ENCODE measurements at places on chromosomes 11 and 22.

GRCh38 chr22:21650823-21651520 lies 8.9 kb downstream of the SDF2L1 start:
- DNase-seq = no peak

GRCh38 chr22:23542933-23543332 lies 37.2 kb downstream of the IGLL1 start:
- no peak for DNase-seq

DNA sequence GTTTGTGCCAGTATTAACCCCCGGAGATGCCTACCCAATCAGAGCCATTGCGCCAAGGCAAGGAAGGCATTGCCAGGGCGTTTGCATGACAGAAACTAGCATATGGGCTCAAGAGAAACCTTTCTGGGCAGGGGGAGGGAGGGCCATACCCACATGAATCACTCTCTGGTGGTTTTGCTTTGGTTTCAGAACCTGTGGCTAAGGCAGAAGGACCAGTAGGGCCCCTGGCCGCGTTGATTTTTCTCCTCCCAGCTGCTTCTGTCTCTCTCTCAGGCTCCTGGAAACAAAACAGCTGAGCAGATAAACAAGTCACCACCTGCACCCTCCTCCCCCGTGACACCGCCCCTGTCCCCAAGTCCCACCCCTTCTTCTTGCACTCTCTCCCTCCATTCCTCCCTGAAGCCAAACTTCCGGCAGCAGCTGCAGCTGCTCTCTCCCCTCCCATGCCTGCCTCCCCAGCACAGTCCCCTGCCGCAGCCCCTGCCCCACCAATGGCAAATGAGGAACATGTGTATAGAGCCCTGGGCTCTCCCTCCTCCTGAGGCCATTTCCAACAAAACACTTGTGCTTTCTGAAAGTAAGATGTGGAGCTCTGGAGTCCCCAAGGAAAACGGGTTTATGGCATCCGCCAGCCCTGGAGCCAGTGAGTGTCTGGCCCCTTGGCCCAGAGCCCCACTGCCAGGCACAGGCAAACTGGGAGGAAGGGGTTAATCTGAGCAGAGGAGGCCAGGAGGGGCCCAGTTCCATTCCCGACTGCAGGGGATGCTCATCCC lies 39.0 kb upstream of the ADA2 start:
- no peak for DNase-seq

DNA sequence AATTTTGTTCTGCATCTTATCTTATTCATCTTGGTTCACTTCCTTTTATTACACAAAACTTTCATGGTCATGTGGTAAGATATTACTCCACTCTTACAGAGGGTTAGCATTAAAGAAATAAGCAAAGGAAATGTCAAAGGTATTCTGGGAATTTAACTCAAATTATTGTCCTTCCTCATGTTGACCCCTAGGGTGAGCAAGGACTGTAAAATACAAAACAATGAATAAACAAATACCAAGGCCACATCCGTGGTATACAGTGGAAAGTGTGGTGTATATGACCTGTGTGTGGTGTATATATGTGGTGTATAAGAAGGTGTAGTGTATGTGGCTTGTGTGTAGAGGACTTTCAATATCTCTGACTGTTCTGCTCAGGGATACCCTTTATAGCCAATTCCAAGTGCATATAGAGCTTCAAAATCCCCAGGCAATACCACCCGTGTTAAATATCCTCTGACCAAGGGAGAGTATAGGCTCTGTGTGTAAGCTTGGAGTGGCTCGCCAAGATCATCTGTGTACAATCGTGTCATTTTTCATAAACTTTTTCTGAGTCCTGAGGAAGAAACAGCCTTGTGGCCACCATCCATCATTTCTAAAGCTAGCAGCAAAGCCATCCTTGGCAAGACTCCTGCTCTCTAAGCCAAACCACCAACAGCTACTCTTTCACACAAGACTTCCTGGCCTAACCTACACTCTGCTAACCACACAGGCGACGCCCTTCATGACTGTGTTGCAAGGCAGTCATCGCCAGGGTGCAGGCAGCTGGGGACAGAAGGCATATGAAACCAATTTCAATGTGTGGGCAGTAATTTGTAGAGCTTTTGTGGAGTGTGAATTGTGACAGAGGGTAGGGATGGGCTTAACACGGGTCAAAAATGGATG lies 548.0 kb downstream of the ETS1 start:
- DNase-seq = no peak

DNA sequence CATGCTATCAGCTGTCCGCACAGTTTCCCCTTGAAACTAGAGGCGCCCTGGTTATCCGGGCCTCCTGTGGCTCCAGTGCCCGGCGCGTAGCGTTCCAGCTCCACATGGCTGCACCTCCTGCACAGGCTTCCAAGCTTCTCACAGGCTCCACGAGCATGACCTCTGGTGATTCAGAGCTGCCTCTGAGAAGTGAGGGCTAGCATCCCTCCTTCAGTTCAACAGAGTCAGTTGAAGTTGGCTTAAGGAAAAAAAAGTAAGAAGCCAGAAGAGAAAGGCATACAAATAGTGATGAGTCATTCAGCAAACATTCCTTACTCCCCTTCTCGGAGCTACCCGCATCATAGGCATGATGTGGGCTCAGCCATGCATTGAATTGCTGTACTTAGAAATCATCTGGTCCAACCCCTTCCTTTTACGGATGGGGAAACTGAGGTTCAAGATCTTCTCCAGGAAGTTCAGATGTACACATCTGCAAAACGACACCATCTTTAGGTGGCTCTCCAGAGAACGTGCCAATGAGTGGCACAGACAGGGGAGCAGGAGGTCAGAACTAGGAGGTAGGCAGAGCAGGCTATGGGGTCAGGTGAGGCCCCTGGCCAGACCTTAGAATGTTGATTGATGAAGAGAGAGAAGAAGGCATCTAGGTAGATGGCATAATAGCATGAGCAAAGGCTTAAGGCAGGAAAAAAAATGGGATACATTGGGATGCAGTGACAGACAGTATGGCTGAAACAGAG lies 216.3 kb upstream of the TBCEL start:
- DNase-seq = peak; percentile 90

GRCh38 chr11:71248656-71249055 lies 3.7 kb downstream of the SHANK2 start:
- DNase-seq = no peak

- no peak for DNase-seq
These were observed 51.3 kb upstream of the HMGXB4 start for GRCh38 chr22:35205961-35206360.

DNA sequence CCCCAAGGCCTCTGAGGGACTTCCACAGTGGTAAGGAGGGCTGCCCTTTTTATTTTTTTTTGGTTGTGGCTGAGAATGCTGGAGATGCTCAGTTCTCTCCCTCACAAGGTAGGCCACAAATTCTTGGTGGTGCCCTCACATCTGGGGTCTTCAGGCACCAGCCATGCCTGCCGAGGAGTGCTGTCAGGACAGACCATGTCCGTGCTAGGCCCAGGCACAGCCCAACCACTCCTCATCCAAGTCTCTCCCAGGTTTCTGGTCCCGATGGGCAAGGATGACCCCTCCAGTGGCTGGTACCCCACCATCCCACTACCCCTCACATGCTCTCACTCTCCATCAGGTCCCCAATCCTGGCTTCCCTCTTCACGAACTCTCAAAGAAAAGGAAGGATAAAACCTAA lies 4.2 kb downstream of the THY1 start:
- no peak for DNase-seq

DNA sequence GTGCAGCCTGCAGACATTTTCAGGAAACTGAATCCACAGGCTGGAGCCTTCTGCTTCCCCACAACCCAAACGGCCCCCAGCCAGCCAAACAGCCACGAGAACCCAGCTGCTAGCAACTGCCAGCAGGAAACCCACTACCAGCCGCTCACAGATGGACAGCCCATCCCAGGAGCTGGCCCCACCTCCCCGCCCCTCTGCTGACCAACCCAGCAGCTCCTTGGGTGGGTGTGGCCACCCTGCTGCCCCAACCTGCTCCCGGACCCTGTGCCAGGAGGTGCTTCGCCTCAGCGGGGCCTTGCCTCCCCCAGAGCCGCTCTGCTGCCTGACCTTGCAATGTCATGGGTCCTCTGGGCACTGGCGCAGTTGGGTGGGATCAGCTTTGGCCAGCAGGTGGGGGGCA lies 8.2 kb upstream of the CCDC188 start:
- no peak for DNase-seq

GRCh38 chr11:86933891-86934581 lies 21.2 kb downstream of the FZD4 start:
- no peak for DNase-seq

Data from HTR-8/SVneo (cell line).